Stimulated activated naive CD4-positive, alpha-beta T cell treated with Interleukin-2 at 50 U/mL for 16 hours (primary cell): ENCODE measurements at places on chromosomes 11 and 22.
A peak's percentile ranks its signal among the peaks of the same experiment; 100 is the strongest.

DNA sequence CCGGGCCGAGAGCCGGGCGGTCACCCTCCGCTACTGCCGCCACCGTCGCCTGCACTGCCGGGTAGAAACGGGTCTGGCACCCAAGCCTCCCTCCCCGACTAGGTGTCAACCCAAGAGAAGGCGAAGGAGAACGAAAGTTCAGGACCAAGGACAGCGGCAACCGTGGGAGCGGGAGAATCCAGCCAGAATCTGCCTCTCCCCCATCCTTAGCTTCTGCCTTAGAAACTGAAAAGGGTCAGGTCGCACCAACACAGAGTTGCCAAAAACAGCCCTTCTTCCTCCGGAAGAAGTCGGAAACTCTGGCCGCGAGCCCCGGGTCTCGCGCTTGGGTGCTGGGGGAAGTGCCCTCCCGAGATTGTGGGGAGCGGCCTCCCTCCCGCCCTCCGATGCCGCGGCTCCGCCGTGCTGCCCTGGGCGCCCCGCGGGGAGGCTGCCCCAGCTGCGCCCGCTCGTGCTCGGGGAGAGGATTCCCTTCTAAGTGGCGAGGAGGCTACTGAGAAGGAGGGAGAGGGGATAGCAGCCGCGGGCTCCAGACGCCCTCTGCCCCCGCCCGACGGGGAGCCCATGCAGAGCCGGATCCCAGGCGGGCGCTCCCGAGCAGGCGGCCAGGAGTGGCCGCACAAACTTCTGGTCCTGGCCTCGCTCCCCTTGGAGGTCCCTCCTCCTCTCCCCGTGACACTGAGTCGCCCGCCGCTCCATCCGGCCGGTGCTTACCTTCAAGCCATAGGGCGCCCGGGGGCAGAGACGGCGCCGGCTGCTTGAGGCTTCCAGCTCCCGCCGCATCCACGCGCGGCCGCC lies 637 bp downstream of the DRD2 start:
- no peak for DNase-seq

- no peak for DNase-seq
These were observed 12.1 kb upstream of the CACNG2 start for GRCh38 chr22:36715647-36716046.

DNA sequence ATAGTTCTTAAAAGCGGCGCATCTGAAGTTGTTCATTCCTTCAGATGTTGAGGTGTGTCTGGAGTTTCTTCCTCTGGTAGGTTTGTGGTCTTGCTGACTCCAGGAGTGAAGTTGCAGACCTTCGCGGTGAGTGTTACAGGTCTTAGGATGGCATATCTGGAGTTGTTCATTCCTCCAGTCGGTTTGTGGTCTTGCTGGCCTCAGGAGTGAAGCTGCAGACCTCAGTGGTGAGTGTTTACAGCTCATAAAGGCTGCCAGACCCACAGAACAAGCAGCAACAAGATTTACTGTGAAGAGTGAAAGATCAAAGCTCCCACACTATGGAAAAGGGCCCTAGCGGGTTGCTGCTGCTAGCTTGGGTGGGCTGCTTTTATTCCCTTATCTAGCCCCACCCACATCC lies 201.7 kb upstream of the PDGFD start:
- DNase-seq = no peak

DNA sequence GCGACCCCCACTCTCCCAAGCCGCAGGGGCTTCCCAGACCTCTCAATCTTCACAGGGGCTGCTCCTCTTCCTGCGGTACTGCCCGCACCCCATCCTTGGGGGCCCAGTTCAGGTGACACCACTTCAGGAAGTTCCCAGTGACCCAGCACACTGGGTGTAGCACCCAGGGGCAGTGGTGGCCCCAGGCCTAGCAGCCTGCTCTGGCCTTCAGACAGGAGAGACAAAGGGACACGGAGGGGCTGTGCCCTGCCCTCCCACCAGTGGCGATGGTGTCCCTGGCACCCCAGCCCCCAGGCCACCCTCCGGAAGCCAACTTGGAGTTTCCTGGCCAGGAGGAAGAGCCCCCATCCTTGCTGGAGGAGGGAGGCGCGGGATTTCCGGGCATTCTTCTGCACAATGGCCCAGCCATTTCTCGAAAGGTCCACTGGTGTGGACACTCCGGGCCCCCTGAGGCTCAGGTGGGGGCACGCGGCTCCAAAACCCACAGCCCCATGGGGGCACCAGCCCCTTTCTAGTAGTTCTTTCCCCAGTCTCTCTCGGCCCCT lies 978 bp upstream of the CLDN5 start:
- DNase-seq = no peak

DNA sequence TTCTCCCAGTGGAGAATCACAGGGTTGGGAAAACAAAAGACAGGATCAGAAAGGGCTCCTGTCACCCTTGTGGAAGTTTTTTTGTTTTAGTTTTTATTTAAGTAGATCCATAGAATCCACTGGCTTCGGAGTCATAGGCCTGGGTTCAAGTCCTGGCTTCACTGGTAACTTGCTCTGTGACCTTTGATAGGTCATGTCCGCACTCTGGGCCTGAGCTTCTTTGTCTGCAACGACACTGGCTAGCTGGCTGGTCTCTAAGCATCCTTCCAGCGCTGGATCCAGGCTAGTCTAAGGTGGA lies 1.4 kb downstream of the ZFTA start:
- DNase-seq = no peak

DNA sequence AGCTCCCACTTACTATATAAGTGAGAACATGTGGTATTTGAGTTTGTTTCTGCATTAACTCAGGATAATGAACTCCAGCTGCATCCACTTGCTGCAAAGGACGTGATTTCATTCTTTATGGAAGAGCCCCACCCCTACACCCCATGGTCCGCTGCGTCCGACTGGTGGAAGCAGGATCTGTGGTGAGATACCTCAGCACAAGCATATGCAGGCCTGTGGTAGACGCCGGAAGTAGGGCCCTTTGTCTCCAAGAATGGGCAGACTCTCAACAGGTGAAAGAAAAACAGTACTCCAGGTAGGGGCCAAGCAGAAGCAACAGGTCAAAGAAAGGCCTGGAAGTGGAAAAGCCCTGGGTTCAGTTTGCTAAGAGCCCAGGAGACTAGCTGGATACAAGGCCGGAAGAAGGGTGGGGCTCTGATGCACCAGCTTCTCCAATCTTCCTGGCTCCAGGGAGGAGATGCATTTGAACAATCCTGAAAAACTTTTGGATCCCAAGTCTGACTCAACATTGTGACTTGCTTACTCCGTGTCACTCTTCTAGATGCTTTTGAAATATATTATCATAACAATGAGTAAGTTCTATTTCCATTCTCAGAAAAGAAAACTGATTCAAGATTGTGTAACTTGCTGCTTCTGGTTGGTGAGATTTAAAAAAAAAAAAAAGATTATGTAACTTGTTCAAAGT lies 30.4 kb downstream of the NEAT1 start:
- DNase-seq = no peak

GRCh38 chr11:32255841-32256240 lies 165.0 kb downstream of the RCN1 start:
- no peak for DNase-seq

- no peak for DNase-seq
These were observed 62.0 kb downstream of the STK33 start for GRCh38 chr11:8531982-8532381.

- no peak for DNase-seq
These were observed 30.9 kb upstream of the CARS1 start for GRCh38 chr11:3087821-3088800.

- peak; percentile 81 for DNase-seq
These were observed 3.9 kb upstream of the BCL9L start for GRCh38 chr11:118929501-118930093.

DNA sequence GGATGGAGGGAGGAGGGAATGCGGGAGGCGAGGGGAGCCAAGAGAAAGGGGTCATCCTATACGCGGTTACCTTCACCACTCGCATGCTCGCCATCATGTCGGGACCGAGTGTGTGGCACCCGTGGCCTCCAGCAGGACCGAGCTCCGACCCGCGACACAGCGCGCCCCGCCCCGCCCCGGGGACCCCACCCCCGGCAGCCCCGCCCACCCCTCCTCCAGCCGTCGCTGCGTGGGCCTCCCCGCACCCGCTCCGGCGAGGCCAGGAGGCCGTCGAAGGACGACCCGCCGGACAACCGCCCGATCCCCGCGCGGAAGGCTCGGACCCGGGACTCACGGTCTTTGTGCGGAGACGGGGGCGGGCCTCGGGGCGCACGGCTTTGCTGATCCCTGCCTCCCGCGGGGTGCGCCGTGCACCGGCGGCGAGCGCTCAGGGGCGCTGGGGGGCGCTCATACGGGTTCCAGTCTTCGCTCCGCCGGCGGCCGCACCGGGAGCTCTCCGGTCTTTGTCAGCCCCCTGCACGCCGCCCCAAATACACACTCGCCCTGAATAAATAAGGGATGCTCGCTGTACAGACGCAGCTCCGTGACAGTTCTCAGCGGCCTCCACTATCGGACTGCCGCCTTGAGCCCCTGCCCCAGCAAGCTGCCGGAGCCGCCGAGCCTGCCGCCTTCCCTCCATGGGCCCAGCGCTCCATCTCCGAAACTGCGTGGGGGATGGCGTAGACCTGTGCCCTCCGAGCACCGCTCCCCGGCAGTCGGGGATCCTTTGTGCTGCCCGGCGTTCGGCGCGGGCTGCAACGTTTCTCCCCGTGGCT lies at the start of gene UBE2L6:
Gene UBE2L6 (minus strand): TSS at position 158 of the 815 bp plus-strand sequence. CDS start 61 bp downstream, at position 97.
- DNase-seq = peak; percentile 83

- no peak for DNase-seq
These were observed 5.8 kb upstream of the KDM2A start for GRCh38 chr11:67113231-67113721.

GRCh38 chr11:12845739-12846358 lies 163.3 kb upstream of the RASSF10 start:
- no peak for DNase-seq

DNA sequence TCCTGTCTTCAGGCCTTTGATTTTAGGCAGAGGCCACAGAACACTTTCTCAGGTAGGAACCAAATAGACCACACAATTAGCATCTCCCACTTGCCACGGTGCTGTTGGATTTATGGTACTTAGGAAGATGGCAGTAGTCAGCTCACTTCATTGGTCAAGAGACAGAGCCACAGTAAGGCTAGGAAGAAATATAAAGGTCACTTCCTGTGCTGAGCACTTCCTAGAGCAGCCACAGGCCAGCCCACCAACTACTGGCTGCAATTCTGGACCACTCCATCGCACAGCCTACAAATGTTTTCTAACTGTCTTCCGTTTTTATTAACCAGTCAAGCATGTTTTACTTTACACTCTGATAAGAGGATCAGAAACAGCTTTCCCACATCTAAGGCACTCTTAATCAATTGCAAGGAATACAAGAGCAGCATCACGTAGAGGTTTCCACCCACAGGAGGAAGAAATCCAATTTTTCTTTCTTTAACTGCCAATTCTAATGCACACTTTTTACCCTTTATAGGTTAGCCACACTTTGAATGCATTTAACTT lies 54.7 kb downstream of the ABTB2 start:
- DNase-seq = no peak

DNA sequence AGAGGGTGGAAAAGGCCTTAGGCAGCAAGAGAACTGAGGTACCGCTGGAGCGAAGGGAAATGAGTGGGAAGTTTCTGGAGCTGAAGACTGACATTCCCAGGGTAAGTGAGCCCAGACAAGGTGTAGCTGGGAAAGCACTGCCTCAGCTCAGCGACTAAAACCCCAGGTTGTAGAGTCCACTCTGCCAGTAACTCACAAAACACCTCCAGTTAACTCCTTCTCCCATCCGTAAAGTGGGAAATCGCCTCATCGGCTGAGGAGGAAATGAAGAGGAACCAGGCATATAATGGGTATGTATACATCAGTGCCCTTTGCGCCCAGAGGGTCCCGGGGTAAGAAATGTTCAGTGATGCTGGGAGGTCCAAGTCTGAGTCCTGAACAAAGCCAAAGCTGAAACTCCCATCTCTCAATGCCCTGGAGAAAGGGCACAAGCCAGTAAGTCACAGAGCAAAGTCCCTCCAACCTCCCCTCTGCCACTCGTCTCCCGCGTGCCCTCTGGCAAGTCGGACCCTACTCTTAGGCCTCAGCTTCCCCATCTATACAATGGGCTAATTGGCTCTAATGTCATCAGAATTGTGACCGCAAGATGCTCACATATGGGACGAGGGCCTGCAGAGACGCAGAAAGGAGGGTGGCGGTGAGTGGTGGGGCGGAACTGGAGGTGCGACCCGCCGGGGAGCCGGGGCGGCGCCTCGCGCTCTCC lies 588 bp downstream of the VPS37C start:
- no peak for DNase-seq

DNA sequence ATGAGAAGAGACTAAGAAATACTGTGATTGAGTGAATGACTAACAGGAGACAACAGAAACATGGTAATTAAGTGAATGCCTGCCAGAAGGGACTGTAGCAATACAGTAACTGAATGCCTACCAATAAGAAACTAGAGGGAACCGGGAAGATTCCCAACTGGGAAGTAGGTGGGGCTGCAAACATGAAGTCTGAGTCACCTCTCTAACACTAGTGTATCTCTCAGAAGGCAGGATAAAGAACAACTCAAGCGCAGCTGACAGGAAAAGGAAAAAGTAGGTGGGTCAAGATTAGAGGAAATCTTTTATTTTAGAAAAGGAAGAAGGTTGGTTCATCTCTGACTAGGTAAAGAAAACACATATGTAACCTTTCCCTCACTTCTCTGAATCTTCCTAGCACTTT lies 14.0 kb downstream of the C11orf42 start:
- no peak for DNase-seq

DNA sequence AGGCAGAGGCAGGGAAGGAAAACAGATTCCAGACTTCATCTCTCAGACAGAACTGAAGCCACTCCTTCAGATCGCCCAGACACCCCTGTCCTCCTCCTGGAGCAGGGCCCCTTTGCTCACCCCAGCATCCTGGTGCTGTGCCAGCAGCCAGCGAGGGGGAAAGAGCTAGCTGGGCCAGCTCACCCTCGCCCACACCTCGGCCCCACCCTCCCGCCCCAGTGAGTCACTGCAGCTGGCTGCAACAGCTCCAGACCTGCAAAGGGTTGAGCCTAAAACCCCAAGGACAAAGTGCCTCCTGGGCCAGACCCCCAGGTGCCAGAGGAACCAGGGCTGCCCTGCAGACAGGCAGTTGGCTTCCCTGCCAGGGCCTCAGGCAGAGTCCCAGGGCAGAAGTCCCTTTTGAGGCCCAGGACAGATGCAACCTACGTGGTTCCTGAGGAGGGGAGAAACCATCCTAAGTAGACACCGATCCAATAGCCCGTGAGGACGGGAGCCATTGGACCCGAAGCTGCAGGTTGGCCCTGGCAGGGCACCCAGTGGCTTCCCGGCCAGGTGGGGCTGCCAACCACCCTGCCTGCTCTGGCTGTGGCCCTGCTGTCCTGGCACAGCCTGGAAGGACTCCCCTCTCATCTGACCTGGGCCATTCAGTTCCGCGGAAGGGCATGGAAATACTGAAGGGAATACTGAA lies 7.2 kb downstream of the AHNAK start:
- peak; percentile 87 for DNase-seq

GRCh38 chr11:132463295-132464002 lies 1068.9 kb downstream of the OPCML start:
- no peak for DNase-seq
